ENCODE measurements at places on chromosomes 3 and 15.
A peak's percentile ranks its signal among the peaks of the same experiment; 100 is the strongest.

GRCh38 chr15:55496716-55497115 lies 11.3 kb downstream of the DNAAF4 start:
- DNase-seq = no peak

GRCh38 chr3:10389995-10390394 lies 69.1 kb upstream of the SEC13 start:
- DNase-seq = no peak

GRCh38 chr3:27910456-27910855 lies 188.3 kb upstream of the EOMES start:
- DNase-seq = no peak

DNA sequence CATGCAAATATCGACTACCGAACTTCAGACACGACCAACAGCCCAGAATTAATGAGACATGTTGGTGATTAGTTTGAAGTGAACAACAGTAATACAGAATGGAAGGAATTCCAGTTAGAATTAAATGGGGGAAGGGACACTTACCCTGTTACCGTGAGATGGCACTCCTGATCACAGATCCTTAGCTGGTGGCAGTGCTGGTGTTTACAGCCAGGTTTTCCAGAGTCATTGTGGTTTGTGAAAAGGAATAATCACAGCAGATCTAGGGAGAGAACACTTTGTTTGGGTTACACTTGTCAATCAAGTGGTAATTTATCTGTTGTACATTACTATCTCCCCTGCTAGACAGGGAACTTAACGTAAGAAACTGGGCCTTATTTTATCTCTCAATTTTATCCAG lies 217.4 kb downstream of the ADAMTS9 start:
- no peak for DNase-seq

GRCh38 chr3:139338405-139338804 lies 5.4 kb upstream of the MRPS22 start:
- no peak for DNase-seq

DNA sequence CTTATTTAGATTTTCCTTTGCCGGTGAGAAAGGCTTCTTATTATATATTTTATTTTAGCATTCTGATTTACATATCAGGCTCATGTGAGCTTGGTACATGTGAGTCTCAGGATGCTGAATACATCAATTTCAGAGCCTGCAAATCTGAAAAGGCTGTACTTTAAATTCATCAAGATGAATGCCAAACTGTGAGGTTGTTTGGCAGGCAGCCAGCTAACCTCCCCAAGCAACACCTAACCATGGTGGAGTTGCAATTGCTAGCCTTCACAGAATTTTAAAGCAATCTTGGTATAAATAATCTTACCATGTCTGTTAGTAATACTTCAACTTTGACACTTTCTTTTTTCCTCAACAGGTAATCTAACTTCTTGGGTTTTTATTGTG lies 252.5 kb downstream of the CDIN1 start:
- no peak for DNase-seq

DNA sequence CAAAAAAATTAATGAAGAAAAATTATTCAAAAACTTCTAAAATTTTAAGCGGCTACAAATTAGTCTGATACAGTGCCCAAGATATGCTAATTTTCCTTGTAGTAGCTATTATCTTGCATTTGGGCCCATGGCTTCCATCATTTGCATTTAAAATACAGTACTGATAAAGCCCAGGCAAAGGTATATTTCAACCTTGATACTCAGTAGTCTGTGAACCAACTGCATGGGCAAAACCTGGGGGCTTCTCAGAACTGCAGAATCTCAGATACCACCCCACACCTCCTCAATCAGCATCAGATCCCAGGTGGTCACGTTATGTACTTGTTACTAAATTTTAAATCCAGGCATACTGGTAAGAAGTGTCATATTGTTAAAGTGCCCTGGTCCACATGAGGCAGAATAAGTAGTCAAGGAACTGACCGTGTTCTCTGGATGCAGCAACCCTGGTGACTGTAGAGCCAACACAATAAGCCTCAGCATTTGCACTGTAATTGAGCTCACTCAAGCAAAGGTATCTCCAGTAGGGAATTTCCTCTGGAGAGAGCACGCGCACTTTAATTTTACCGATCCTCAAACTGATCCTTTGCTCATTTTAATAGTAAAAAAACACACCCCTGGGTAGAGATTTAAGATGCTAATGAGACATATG lies 31.9 kb downstream of the ZNF385D start:
- DNase-seq = no peak

- DNase-seq = peak; percentile 24
These were observed 641 bp downstream of the ACVR2B start for GRCh38 chr3:38454178-38454883.

GRCh38 chr15:76483752-76484151 lies 147.2 kb downstream of the ISL2 start:
- no peak for DNase-seq

DNA sequence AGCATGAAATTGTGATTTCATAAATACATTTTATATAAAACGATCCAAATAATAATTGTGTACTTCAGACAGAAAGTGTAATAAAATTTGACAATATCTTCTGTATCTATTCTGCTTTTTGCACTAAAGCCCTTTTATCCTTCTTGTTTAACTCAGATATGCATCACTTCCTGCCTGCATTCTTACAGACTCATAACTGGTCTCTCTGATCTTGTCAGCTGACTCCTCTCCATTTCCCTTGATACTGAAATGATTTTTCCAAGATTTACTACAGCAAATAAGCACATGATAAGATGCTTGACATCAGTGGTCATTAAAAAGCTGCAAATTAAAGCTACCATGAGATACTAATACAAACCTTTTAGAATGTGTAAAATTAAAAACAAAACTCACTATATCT lies 25.3 kb upstream of the SI start:
- DNase-seq = no peak

DNA sequence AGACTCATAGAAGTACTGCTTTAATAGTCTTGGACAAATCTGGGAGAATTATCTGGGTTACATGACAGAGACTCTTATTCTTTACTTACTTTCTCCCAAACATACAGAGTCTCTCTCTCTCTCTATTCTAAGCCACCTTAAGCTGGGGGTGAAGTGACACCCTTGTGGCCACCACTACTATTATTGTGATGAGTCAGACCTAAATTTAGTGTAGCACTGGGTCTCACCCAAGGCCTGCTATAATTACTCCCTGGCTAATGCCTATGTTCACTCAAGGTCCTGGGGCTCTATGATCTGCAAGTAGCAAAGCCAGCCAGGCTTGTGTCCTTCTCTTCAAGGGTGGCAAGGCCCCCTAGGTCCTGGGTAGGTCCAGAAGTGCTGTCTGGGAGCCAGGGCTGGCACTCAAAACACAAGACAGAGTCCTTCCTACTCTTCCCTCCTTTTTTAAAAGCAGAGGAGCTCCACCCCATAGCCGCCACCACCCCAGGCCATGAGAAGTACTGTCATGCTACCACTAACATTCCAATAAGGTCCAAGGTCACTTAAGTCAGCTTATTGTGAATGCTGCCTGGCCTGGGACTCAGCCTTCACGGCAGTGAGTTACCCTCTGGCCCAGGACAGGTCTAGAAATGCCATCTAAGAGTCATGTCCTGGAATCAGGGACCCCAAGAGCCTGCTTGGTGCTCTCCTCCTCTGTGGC lies 183.6 kb downstream of the POLQ start:
- no peak for DNase-seq

- no peak for DNase-seq
These were observed 40.3 kb downstream of the HMCES start for GRCh38 chr3:129318921-129319320.

DNA sequence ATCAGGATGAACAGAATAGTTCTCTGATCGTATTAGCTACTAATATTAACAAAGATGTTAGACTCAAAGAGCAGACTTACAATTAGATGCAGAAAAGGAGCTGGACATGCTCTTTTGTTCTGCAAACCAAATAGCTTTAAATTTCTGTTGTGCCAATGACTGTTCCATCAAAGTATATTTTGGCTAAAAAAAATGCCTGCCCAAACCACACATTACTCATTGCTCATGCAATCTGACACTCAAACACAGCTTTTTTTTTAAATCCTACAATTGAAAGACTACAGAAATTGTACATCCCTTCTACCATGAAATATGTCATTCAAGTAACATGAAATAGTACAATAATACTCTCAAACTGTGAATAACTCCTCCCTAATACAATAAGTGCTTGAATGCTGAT lies 48.6 kb downstream of the SHOX2 start:
- peak; percentile 16 for DNase-seq

GRCh38 chr3:52463416-52463815 lies 8.0 kb downstream of the NISCH start:
- no peak for DNase-seq

- peak; percentile 52 for DNase-seq
These were observed 228.3 kb downstream of the ABHD5 start for GRCh38 chr3:43919029-43919428.

DNA sequence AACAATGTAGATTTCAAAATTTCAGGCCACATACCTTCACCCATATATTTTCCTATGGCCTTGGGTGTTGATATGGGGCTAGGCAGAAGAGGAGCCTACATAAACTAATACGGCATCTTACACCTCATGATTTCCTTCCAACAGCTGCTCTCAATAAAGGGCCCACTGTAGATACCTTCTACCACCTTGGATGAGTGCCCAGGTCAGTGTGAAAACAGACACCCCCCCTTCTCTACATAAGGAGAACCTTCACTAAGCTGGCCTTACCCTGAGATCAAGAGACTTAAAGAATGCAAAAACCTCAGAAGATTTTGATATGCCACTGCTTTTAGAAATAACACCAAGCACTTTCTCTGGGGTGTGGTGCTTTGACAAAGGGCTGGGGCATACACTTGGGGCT lies 42.7 kb downstream of the SH3BP5 start:
- DNase-seq = no peak

DNA sequence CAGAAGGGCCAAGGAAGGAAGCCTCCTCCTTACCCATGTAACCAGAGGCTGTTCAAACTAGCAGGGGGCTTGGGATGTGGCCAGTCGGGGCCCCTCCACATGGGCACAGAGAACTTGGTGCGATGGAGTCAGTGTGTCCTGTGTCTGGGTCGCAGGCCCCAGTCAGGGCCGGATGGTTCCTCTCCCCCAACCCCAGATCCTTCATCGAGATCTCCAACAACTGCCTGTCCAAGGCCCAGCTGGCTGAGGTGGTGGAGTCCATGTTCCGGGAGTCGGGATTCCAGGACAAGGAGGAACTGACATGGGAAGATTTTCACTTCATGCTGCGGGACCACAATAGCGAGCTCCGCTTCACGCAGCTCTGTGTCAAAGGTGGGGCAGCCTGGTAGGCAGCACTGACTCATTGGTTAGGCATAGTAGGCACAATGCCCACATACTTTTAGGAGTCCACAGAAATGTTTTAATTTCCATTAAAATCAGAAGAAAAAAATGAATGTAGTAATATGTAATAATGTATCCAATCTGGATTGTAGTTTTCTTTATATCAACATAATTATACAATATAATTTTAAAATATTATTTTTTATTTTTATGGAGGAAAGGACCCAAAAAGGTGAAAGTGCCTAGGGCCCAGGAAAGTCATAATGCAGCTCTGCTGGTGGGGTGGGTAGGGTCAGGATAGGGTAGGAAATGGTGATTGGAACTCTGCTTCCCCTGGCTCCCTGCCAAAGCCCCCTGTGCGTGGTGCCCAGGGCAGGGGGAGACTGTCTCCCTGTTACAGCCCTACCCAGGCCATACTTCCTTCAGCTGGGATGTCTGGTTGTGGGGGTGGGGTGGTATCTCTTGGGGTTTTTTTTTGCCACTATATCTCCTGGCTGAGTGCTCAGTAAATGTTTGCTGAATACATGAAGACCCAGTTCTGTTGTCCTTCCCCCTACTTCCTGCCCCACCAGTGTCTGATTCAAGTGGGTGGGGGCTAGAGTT lies 18.6 kb downstream of the DUOX1 start:
- DNase-seq = no peak

DNA sequence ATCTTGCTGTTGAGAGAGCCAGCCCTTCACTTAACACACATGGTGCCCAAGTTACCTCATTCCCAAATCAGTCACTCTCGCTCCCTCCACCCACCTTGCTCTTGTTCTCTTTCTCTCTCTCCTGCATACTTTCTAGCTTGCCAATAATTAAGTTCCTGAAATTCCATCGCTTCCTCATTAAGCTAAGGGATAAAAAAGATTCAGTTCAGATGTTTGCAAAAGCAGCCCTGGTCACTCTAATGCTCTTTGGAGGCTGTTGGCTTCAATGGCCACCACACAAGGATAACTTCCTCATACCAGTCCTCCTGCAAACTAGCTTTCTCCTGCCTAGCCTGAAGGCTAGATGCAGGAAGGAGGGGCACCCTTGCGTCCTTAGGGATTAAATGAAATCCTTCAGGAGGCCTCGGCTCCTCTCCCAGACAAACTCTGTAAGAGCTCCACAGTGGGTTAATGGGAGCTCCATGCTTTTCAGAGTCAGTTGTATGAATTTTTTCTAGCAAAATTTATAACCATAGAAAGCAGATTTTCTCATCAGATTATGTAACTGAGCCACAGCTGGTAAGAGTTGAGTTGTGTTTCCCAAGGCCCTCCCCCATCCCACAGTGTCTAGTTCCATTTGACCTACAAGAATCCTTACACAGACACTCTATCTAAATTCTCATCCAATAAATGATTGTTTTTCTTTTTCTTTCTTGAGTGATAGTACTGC lies 176.6 kb upstream of the TRIM42 start:
- peak; percentile 2 for DNase-seq

DNA sequence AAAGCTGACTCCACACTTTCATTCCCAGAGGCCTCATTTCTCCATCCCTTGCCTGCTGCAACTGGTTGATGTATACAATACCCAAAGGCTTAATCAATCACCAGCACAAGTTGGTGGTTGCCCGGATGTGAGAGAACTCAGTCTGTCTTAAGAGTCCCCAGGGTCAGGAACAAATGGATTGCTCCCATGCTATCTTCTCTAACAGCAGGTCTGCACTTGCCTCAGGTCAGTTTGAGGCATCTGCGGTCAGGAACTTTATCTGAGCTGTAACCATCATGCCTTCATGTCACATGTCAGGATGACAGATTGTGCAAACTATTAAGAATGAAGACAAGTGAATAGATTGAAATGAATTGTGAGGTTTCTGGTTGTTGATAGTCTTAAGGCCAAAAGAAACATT lies 56.1 kb downstream of the BFSP2 start:
- no peak for DNase-seq

DNA sequence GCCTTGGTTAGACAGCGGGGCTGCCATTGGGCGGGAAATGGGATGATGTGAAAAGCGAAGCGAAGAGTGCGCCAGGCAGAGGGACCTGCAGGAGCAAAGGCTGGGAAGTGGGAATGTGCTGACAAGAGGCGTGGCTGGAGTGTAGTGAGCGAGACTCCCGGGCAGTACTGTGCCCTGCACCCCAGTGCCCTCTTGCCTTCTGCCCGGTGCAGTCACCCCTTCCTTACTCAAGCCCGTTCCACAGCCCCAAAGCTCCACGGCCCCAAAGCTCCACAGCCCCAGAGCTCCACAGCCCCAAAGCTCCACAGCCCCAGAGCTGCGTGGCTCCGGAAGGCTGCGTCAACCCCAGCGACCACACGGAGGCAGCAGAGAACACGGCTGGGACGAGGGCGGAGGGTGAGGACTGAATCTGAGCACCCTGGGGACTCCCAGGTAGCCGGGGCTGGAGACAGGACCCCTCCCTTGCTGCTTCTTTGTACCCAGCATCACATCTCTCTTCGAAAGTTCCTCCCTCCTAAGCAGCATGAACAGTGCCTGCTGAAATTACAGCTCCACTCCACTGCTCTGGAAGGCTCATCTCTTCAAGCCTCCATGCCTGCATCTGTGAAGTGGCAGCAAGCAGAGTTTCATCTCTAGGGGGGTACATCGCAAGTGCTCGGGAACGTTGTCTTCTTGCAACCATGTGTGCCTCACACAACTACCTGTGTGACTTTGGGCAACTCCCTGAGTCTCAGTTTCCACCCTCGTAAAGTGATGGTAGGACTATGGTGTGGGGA lies 108.9 kb downstream of the FBLN2 start:
- DNase-seq = peak; percentile 18
